ENCODE measurements at places on chromosomes 6 and 20.

DNA sequence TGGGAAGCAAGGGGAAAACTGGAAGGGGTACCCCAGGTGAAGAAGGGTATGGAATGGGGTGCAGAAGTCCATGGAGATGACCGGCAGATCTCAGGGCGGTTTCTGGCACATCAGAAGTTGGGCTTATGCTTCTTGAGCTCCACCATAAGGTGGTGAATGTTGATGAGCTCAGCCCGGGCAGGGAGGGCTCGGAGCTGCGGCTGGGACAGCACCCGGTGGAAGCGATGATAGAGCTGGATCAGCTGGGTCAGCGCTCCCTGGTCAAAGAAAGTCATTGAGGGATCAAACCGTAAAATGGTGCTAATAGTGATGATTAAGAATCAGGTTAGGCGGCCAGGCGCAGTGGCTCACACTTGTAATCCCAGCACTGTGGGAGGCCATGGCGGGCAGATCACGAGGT is 20.9 kb downstream of the VPS52 start:
- no peak for DNase-seq
- no peak overlapping the region for H3K27ac ChIP-seq
- H3K4me1 ChIP-seq: peaks cover 2% of the 10 kb centered on the region
- H3K4me3 ChIP-seq: no peak overlapping the region
- no peaks in the 10 kb centered on the region for H3K36me3 ChIP-seq
- H3K27me3 ChIP-seq: no peaks in the 10 kb centered on the region

DNA sequence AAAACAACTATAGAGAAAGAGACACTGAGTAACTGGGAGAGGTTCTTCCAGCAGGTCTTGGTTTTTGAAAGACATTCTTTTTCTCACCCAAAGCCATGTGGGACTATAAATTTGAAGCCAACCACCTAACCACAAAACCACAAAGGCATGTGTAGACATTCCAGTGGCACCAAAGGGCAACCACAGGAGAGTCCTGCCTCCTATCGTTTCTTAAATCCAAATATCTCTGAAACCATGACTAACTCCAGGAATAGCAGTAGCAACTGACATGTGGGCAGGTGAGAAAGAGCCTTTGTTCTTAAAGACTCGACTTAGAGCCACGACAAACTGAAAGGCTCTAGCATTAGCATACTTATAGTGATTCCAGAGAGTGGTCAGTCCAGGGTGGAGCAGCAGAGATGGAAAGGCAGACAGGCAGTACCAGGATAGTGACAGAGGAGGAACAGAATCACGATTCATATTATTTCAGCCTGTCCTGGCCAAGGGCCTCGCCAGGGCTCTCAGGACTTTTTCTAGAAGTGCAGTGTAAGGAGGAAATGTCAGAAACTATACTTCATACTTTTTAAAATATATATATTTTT is 9.4 kb upstream of the COL9A1 start:
- H3K4me1 ChIP-seq: no peaks in the 10 kb centered on the region
- no peaks in the 10 kb centered on the region for H3K36me3 ChIP-seq
- no peak for DNase-seq
- no peak overlapping the region for H3K27ac ChIP-seq
- H3K4me3 ChIP-seq: no peak overlapping the region

DNA sequence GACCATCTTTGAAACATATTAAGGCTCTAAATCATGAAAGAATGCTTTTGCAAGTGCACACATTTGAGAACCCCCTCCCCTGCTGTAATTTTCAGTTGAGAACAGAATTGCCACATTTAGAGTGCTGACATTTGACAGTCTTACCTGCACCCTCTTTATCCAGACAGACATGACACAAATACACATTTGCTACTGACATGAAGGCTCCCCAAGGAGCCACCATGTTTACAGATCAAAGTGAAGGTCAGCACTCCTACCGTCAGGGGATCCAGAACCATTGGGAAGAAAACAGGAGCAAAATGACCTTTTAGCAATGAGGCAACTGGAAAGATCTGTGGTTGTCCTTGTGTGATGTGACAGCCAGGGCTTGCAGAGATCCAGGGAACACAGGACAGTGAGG is 315.4 kb upstream of the CNR1 start:
- H3K27me3 ChIP-seq: no peaks in the 10 kb centered on the region
- H3K36me3 ChIP-seq: no peaks in the 10 kb centered on the region
- H3K27ac ChIP-seq: no peak overlapping the region
- no peak for DNase-seq
- H3K4me3 ChIP-seq: no peak overlapping the region

- H3K27me3 ChIP-seq: no peaks in the 10 kb centered on the region
- H3K4me1 ChIP-seq: no peaks in the 10 kb centered on the region
- peaks cover under 1% of the 10 kb centered on the region for H3K36me3 ChIP-seq
- H3K27ac ChIP-seq: no peak overlapping the region
- no peak for DNase-seq
Measured at GRCh38 chr6:11208267-11208666, 24.2 kb downstream of the NEDD9 start.

- no peaks in the 10 kb centered on the region for H3K27me3 ChIP-seq
- no peak overlapping the region for H3K4me3 ChIP-seq
- no peak overlapping the region for H3K27ac ChIP-seq
- H3K4me1 ChIP-seq: no peaks in the 10 kb centered on the region
Measured at GRCh38 chr6:168793649-168794048, 352.7 kb downstream of the SMOC2 start.
